ENCODE measurements at places on chromosomes 2 and 18.

GRCh38 chr2:45834372-45834771 lies 182.9 kb downstream of the PRKCE start:
- DNase-seq: no peak

DNA sequence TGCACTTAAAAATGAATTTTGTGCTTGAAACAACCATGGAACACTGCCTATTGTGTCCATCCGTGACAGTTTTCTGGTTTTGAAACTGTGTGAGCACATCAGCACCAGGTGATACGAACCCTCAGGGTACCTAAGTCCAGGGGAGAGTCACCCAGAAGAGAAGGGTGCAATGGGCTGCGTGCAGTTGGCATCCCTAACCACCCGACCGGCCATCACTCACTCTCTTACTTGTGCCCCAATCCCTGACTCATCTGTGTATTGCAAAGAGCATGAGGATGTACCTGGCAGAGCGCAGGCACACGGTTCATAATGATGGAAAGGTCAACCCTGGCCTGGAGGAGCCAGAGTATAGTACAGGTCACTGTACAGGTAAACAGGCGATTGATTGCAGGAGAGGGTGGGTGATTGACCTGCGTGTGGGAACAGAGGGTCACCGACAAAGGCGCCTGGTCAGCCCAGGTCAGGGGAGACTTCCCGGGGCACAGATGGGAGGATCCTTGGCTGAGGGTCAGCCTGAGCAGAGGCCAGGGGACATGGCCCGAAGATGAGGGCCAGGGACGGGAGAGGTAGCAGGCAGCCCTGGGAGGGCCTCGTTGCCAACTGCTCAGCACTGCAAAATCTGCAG lies 160.3 kb downstream of the SEPTIN10 start:
- DNase-seq: no peak

DNA sequence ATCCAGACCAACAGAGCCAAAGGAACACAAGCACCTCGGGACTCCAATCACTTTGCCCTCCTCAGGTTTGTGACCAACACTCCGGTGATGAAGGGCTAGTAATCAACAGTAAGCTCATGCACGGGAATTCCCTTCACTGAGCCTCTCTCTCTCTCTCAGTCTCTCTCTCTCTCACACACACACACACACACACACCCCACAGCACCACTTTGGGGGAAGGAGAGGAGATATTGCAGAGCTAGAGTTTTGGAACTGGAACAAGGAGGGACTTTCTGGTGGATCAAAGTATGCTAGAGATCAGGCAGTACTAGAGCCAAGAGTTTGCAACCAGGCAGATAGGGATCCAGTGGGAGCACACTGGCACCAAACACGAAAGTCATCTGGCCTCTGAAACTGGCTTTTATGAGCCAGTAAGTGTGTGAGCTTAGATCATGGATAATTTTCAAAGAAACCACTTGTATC lies 98.7 kb downstream of the ANKRD44 start:
- no peak for DNase-seq

DNA sequence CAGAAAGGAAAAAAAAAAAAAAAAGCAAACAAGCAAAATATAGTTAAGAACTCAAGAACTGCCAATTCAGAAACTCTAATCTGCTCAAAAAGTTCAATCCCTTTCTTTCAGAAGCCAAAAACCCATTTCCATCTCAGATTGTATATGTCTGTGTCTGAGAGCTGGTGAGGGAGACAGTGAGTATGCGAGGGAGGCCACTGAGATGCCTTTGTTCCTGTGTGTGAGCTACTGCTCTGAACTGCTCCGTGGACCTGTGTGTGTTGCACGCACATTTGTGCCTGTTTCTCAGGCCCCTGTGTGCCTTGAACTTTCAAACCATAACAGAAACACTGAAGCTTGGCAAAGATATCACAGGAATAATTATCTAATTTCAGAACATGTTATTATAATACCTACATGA lies 2.5 kb upstream of the PKDCC start:
- no peak for DNase-seq

- peak; percentile 9 for DNase-seq
These were observed 91.0 kb downstream of the ICA1L start for GRCh38 chr2:202780514-202781021.

Measured in GM18507 (cell line).